ENCODE measurements at places on chromosomes 11 and 22.

GRCh38 chr11:123580137-123580536 lies 74.3 kb downstream of the SCN3B start:
- no peak for DNase-seq

GRCh38 chr11:79414644-79415317 lies 26.0 kb downstream of the TENM4 start:
- no peak for DNase-seq

GRCh38 chr11:9774591-9775397 lies 110.9 kb downstream of the SWAP70 start:
- DNase-seq = no peak

GRCh38 chr11:128291835-128292234 lies 295.5 kb downstream of the ETS1 start:
- DNase-seq = no peak

GRCh38 chr11:8789864-8790263 lies 107.3 kb downstream of the RPL27A start:
- DNase-seq = no peak

DNA sequence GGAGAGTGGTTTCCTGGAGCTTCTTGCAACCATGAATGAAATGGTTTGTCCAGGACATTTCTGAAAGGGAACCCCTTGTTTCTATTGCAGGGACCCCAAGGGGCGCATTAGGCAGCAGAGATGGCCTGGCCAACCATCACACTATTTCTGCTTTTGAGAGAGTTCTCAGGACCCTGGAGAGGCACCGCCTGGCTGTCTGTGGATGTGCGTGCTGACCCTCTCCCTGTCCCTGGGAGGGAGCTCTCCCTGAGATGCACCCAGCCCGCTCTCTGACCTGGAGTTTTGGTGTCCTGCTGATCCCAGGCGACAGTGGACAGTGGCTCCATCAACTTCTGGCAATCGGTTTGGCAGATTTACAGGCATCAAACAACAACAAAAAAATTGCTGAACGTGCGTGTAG lies 80.3 kb upstream of the SLC22A12 start:
- no peak for DNase-seq

DNA sequence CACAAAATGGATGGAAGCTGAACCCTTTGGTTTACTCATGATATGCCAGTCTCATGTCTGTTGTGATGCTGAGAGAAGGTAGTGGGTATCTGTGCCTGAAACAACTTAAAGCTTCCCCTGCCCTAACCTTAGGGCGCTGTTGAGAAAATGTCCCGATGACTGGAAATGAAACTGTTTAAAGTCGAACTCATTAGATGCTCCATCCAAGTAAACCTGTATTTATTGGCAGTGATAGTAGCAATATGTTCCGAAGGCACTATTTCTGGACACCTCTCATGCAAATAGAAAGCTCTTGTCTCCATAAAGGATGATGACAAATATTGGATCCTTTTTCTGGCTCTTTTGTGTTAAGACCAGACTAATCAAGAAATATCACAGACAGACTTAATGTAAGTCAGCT lies 86.2 kb downstream of the GRAMD1B start:
- DNase-seq = no peak

GRCh38 chr11:129230006-129230405 lies 37.9 kb upstream of the ARHGAP32 start:
- no peak for DNase-seq

- no peak for DNase-seq
These were observed 26.8 kb downstream of the PAK1 start for GRCh38 chr11:77446911-77447629.

- no peak for DNase-seq
These were observed 1384.0 kb downstream of the TBC1D22A start for GRCh38 chr22:48146426-48146825.

DNA sequence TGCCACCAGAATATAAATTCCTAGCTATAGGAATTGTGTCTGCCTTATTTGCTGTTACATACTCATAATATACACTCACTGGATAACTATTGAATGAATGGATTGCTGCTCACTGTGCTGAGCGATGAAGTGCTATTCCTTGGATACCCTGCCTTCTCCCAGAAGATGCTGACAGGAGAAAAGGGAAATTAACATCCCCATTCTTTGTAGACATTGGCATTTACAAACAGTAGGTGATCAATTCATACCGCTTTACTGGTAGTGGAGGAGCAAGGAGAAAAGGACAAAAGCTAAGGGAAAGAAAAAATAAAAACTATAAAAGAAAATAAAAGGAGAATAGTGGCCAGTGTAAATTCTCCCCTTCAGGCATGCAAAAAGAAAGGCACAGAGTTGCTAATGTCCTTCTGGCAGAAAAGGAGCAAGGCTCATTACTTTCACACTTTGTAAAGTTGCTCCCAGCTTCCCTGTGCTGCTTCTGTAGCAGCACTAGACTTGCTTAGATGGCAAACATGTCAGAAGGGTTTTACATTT lies 183.0 kb downstream of the LUZP2 start:
- DNase-seq = no peak

Measured in stimulated activated CD8-positive, alpha-beta memory T cell treated with anti-CD3 and anti-CD28 coated beads, Interleukin-7, amount 100 ng/mL, for 1 hour (primary cell).